Frontal cortex (tissue), 4 donors: ENCODE measurements at places on chromosomes 12 and 14. TPM values are rescaled to one million over a fixed set of nuclear protein-coding genes. Genes with fewer than 3 reads are reported as not detected.

- DNase-seq: no peak
Measured at GRCh38 chr12:24447678-24448077, 498.2 kb upstream of the SOX5 start.

DNA sequence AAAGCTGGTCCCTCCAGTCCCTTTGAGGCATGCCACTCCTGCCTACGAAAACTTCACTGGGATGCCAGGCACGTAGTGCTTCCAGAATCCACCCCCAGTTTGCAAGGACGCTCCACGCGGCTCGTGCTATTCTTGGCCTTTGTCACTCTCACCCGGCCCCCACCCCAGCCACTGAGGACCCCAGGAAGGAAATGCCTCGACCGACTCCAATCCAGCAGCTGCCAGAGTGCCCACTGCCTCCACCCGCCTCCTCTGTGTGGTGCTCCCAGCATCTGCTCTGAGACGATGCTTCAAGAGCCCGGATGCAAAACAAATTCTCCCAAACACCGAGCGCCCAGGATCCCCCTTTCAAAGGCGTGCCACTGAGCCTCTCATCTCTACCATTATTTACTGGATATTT lies 123.9 kb downstream of the RFLNA start:
- DNase-seq: no peak

The PRB2 gene
- not detected for total RNA-seq

- DNase-seq: no peak
Measured at GRCh38 chr12:12466157-12466556, 96.5 kb downstream of the DUSP16 start.

GRCh38 chr12:81705586-81705985 lies 53.6 kb downstream of the PPFIA2 start:
- no peak for DNase-seq

GRCh38 chr12:110312581-110313360 lies 31.7 kb downstream of the ATP2A2 start:
- DNase-seq: no peak

The CAND1 gene
- total RNA-seq: 285 TPM

The BCL11B gene
- 58.3 TPM for total RNA-seq

DNA sequence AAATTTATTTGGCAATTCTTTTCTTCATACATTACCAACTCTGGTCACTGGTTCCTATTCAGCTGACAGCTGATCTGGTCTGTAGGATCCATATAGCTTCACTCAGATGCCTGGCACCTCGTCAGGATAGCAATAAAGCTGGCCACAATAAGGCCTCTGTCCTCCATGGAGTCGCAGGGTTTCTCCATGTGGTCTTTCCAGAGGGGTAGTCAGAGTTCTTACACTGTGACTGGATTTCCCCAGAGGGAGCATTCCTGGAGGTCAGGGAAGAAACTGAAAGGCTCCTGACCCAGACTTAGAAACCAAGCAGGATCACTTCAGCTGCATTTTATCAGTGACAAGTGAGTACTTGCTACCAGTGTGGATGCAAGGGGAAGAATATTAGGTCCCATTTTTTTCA lies 34.9 kb upstream of the SIX1 start:
- DNase-seq: no peak

DNA sequence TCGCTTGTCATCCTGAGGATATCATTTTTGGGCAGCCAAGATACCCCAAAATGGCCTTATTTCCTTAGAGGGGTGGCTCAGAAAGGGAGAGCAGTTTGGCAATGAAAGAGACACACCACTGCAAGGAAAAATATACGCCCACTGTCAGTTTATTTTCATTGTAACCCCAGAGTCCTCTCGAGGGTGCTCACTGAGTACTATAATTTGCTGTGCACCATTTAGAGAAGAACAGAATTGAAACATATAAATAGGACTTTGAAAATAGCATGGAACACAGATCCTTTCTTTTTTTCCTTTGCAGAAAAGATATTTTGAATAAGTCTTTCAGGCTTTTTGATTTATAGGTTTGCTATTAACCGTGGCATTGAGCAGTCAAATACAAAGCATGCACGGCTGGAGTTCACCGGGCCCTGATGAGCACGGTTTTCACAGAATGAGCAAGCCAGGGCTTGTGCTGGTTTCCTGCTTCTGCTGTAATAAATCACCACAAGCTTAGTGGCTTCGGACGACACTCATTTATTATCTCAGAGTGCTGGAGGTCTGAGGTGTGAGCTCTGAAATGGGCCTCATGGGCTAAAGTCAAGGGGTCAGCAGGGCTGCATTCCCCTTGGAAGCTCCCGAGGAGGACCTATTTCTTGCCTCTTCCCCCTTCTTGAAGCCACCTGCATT lies 152.3 kb downstream of the ZNF664 start:
- no peak for DNase-seq

GRCh38 chr12:121600702-121601336 lies 20.0 kb upstream of the KDM2B start:
- no peak for DNase-seq

- DNase-seq: no peak
Measured at GRCh38 chr12:92828565-92828964, 100.5 kb downstream of the EEA1 start.

The C12orf56 gene
- total RNA-seq: 0.41 TPM

The CAMKK2 gene
- total RNA-seq: 38.3 TPM
